ENCODE measurements at places on chromosomes 4 and X. TPM values are rescaled to one million over a fixed set of nuclear protein-coding genes. Genes with fewer than 3 reads are reported as not detected.

Gene CCDC158
- polyA plus RNA-seq = not detected

Gene FAM184B
- 0.08 TPM for polyA plus RNA-seq

Gene HELT
- not detected for polyA plus RNA-seq

Gene NDUFA1
- 220 TPM for polyA plus RNA-seq

Gene MAGEA10
- polyA plus RNA-seq = not detected

Gene EDA2R
- polyA plus RNA-seq = 0.37 TPM

Gene ARMCX4
- polyA plus RNA-seq = 4.3 TPM

Gene IL13RA2
- 0.10 TPM for polyA plus RNA-seq

Gene SOWAHD
- polyA plus RNA-seq = 1.5 TPM

Gene QRFPR
- polyA plus RNA-seq = not detected

Gene IDS
- polyA plus RNA-seq = 18.0 TPM

Gene PRSS12
- polyA plus RNA-seq = 1.4 TPM

Gene ADGRG2
- polyA plus RNA-seq = 1.5 TPM

Gene TMPRSS11A
- not detected for polyA plus RNA-seq

Gene LRCH2
- polyA plus RNA-seq = 1.2 TPM

Gene SLC10A3
- 16.7 TPM for polyA plus RNA-seq

Gene TMEM185A
- polyA plus RNA-seq = 3.5 TPM

Gene CTAG1A
- not detected for polyA plus RNA-seq

Gene BST1
- polyA plus RNA-seq = 2.7 TPM

Gene GSPT2
- polyA plus RNA-seq = 3.1 TPM

Gene BRS3
- polyA plus RNA-seq = not detected

Gene WDR19
- 35.8 TPM for polyA plus RNA-seq

Gene PNMA6F
- polyA plus RNA-seq = not detected

Gene CTAG2
- polyA plus RNA-seq = not detected

Gene SH3RF1
- polyA plus RNA-seq = 8.4 TPM

Gene TADA2B
- 13.9 TPM for polyA plus RNA-seq

Gene SSX1
- polyA plus RNA-seq = not detected

Gene RBM3
- 229 TPM for polyA plus RNA-seq

Gene USO1
- 23.0 TPM for polyA plus RNA-seq

Gene NAT8L
- 0.55 TPM for polyA plus RNA-seq

Gene PABPC1L2B
- not detected for polyA plus RNA-seq

Gene MND1
- 3.1 TPM for polyA plus RNA-seq

Gene GLOD5
- polyA plus RNA-seq = 1.7 TPM

Gene CT45A1
- polyA plus RNA-seq = not detected

Gene CTAG1B
- not detected for polyA plus RNA-seq

Gene UGT2B15
- polyA plus RNA-seq = 16.5 TPM

Gene SPANXA2
- not detected for polyA plus RNA-seq

Gene ODAPH
- not detected for polyA plus RNA-seq
